ENCODE measurements at places on chromosomes 2 and 18.

GRCh38 chr2:66854298-66854697 lies 419.4 kb downstream of the MEIS1 start:
- DNase-seq: no peak

- no peak for DNase-seq
Measured at GRCh38 chr2:168584911-168585310, 128.8 kb downstream of the CERS6 start.

DNA sequence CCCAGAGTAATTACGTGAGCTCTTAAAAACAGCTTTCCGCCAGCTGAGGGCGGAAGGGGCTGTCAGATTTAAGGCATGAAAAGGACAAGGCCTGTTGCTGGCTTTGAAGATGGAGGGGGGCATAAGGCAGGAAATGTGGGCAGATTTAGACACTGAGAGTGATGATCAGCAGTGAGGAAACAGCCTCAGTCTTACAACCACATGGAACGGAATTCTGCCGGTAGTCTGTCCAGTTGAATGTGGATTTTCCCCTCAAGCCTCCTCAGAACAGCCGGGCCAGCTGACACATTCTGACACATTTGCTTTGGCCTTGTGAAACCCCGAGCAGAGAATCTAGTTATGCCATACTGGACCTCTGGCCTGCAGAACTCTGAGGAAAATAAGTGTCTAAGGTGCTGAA lies 16.6 kb downstream of the POLE4 start:
- DNase-seq: no peak

DNA sequence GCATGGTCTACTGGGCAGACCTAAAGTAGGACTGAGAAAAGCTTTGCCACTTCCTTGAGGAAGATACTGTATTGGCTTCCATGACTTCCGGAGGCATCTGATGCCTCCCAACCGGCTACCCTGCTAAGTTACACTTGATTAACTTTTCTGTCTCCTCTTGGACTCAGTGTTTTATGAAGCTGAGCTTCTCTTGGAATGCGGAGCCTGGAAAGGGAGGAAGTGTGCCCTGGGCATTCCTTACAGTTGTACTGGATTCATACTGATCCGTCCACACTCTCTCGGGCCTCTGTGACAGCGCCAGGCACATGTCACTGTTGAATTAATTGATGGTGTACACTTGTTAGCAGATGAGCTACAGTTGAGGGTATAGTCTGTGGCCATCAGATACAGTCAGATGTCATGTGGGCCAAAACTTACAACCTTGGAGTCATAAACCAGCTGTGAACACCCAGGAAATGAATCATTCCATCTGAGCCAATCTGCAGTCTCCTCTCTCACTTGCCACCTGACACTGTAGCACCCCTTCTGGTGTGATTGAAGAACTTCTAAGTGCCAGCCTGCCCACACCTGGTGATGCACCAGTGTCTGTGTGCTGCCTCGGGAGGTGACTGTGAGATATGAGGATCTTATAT lies 122.5 kb downstream of the FHOD3 start:
- no peak for DNase-seq

DNA sequence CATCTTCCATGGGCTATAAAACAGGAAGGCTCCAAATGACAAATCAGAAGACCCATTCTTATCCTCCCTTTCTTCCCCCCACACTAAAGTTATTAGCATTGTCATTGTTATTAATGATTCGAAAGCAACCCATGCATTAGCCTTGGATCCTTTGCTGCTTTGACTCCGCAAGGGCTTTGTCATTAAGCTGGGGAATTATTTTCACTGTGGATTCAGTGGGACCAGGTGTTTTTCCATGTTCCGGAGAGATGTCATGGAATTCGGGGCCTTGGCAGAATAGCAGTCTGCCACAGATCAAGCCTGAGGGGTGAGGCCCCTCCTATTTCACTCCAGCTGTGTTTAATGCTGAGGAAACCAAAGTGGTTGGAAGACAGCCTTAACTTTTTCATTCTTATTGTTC lies 357.1 kb downstream of the EN1 start:
- DNase-seq: no peak

DNA sequence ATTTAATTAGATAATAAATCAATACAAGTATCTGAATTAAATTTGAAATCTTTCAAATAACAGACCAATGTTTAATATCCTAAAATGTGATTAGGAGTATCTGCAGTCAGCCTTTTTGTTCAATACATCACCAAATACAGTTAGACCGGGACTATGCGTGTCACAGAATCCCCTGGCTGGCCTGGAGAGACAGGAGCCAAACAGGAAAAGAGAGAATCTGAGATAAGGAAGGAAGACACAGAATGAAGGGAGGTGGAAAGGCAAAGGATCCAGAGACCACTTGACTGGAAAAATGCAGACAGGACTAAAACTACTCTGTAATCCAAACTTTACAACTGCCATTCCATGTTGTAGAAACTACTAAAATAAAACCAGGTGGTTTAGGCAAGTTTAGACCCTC lies 66.3 kb downstream of the SIGLEC15 start:
- DNase-seq: no peak

DNA sequence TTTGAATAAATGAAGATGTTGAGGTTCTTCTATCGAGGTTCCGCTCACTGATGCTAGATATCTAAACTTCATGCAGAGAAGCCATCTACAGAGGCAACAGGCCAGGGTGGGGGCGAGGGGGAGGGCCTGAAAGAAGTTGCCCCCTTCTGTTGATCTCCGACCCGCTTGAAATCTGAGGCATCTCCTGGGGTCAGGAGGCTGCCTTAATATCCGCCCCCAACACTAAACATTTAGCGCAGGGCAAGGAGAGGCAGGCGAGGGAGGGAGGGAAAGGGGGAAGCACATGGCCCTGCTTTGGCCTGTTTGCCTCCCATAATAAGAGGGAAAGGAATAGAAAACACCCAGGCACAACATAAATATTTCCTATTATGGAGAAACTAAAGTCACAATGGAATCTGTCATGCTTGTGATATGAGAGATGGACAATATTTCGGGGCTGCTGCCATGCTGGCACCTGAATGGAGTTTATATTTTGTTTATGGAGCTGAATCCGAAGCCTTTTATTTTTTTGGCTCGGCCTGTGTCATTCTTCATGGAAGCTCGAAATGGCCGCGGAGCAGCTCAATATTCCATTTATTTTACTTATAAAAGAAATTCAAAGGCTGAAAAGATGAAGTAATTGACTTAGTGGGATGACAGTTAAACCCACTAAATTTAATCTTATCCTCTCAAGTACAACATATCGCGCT lies 221.1 kb downstream of the INSIG2 start:
- DNase-seq: no peak

GRCh38 chr18:33183136-33183535 lies 257.4 kb downstream of the CCDC178 start:
- no peak for DNase-seq

GRCh38 chr2:75607988-75608683 lies 38.4 kb upstream of the MRPL19 start:
- no peak for DNase-seq

DNA sequence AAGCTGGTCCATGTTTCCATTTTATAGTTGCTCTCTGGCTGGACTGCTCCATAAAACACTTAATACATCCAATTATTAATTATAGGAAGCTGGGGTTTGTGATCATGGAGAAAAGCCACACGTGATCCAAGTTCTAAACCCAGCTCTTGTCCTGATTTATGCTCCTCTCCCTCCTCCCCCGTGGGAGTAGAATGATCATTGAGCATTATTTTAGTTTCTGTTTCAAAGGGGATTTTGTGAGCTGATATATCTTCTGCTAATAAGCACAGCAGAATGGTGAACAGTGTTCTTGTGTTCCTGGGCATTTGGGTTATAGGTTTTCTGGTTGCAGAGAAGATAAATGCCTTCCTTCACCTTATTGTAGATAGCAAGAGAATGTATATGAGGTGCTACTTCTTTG lies 135.7 kb upstream of the TMEM200C start:
- DNase-seq: no peak

DNA sequence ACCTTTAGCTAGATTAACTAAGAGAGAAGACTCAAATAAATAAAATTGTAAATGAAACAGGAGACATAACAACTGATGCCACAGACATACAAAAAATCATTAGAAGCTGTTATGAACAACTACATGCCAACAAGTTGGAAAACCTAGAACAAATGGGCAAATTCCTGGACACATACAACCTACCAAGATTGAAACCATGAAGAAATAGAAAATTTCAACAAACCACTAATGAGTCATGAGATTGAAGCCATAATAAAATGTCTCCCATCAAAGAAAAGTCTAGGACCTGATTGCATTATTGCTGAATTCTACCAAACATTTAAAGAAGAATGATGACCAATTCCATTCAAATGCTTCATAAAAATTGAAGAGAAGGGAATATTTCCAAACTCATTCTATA lies 54.3 kb downstream of the ST3GAL5 start:
- DNase-seq: no peak

DNA sequence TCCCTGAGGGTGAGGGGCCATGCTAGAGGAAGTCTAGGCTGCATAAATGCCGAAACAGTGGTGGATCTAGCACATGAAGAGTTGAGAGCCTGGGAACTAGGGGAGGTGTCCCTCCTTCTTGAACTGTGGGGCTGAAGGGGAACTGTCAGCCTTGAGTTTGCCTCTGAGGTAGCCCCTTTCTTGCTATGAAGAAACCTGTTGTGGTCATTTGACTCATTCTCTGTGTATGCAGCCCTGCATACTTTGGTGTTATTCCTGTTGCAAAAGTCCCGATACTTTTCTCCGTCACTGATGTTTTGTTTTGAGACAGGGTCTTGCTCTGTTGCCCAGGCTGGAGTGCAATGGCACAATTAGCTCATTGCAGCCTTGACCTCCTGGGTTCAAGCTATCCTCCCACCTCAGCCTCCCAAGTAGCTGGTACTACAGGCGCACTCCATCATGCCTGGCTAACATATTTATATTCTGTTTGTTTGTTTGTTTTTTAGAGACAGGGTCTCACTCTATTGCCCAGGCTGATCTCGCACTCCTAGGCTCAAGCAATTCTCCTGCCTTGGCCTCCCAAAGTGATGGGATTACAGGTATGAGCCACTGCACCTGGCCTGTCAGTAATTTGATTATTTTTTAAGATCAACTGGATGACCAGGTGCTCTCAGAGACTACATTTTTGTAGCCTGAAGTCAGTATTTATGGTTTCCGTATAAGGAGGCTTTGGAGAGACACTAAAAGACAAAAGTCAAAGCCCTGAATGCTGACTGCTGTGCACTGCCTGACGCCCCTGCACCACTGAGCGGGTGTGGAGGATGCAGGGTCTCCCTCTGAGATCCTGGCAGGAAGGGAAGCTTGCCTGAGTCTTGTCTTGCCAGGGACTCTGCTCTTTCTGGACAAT lies 126.0 kb upstream of the MSH6 start:
- DNase-seq: no peak

GRCh38 chr18:79685281-79685680 lies 5.7 kb downstream of the CTDP1 start:
- no peak for DNase-seq

GRCh38 chr18:22238036-22238435 lies 68.6 kb downstream of the GATA6 start:
- no peak for DNase-seq

DNA sequence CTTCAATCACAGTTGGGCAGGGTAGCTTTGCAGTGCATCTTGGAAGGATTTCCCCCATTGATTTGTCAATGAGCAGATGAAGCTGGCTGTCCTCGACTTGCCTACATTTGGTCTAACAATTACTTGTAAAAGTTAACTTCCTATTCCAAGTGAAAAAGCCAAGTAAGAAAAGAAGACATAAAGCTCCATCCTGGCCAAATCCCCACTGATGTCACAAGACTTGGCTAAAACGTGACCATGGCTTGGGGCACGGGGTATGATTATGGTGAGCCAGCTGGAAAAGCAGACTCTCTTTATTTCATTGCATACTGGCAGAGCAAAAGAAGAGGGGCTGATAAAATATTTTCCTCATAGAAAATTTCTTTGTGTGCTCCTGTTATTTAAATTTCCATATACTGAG lies 25.4 kb upstream of the PID1 start:
- no peak for DNase-seq

DNA sequence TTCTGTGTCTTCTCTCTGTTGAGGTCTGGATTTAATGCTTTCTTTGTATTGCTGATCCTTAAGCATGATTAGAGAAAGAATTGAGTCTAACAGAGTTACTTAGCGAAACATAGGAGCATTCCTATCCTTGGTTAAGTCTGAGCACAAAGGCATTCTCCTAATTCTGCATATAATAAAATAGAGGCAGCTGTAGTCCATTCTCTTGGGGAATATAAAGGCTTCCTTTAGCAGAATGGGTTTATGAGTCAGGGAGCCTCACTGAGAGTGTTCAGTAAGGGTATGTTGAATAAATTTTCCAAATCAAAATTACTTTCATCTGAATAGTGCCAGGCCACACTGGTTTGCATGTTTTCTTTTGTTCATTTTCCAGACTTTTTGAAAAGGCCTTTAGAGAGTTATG lies 101.5 kb downstream of the GALNT1 start:
- DNase-seq: no peak

DNA sequence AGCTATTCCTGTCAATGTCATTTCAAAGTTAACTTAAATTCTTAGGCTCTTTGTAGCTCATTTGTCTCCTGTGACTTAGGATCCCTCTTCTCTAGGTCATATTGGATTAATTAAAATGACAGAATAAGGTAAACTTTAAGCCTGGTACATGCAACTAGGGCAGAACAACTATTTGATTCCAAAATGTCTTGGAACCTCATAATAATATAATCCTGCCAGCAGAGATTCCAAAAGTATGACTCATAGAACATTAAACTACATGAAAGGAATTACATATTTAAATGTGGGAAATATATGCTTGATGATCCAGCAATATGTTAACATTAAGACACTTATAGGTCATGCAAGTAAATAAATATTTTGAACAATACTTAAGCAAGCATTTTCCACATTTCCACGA lies 63.3 kb downstream of the COL3A1 start:
- DNase-seq: no peak

DNA sequence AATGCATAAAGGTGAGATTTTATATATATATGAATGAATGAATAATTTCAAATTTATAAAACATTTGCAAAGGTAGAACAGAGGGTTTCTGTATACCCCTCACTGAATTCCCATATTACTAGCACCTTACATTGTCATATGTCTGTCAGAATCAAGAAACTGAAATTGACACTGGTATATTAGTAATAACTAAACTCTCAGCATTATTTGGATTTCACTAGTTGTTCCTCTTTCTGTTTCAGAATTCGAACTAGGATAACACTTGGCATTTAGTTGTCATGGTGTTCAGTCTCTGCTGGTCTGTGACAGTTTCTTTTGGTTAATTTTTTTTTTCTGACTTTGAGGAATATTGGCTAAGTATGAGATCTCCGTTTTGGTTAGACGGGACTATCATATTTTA lies 275.9 kb downstream of the DCC start:
- DNase-seq: no peak

- no peak for DNase-seq
Measured at GRCh38 chr2:219509780-219510511, 4.3 kb upstream of the ASIC4 start.
